Activated CD4-positive, alpha-beta T cell treated with anti-CD3 and anti-CD28 coated beads, Interleukin-2, amount 50 U/mL, for 48 hours (primary cell): ENCODE measurements at places on chromosomes 2 and 18.

DNA sequence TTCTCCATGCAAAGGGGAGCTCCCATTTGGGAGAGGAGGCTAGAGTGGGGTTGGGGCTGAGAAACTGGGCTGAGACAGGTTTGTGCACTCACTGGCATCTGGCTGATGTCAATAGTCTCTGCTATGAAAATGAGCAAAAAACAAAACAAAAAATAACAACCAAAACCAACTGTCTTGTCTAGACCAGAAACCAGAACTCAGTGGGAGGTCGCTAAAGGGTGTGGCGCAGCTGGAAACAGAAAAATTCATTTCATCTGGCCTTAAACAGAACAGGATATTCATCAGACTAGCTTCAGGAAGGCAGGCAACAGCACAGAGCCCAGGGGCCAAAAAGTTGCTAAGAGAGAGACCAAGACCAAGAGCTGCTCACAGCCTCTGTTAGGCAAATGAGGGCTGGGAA is 126.1 kb downstream of the THNSL2 start:
- DNase-seq = no peak

DNA sequence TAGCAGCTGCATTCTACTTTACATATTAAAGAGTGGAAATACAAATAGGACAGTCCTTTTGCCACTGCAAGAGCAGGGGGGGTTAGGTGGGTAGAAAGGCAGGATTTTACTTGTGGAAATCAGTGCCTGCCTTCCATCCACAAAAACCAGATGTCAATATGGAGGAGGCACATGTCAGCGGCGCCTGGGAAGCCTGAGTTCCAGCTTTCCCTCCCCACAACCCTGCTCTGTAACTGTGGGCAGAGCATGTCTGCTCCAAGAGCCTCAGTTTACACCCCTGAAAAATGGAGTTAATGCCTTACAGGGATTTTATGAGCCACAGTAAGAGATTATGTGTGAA is 32.9 kb downstream of the STEAP3 start:
- DNase-seq = no peak

DNA sequence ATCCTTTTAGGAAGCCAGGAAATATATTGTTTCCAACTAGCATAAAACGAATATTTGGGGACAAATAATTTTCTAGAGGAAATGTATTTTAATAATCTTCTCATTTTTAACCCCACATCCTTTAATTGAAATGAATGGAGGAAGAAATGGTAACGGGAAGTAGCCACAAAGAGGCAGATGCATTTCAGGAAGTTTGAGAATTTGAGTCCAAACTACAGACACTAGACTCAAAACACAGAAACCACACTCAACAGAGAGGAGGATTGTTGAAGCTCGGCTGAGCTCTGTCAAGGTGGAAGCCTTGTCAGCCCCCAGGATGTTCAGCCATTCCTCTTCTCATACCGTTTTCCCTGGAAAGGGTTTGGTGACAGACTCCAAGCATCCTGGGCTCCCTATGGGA is 288.5 kb downstream of the NAPG start:
- DNase-seq = no peak

DNA sequence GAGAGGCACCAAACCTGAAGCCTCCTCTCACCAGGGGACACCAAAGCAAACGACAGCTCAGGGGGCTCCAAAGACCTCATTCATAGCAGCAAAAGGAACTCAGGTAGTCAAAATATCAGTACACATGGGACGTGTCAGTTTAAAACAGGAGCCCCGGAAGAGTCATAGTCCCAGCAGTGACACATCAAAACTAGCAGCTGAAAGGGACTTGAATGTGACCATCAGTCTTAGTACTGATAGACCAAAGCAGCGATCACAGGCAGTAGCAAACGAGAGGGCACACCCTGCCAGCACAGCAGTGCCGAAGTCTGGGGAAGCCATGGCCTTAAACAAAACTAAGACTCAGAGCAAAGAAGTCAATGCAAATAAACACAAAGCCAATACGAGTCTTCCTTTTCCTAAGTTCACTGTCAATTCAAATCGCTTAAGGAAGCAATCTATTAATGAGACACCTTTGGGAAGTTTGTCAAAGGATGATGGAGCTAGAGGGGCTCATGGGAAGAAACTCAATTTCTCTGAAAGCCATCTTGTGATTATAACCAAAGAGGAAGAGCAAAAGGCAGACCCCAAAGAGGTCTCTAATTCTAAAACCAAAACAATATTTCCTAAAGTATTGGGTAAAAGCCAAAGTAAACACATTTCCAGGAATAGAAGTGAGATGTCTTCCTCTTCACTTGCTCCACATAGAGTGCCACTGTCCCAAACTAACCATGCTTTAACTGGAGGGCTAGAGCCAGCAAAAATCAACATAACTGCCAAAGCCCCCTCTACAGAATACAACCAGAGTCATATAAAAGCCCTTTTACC is 1.2 kb downstream of the GALNT5 start:
- no peak for DNase-seq

- no peak for DNase-seq
Measured at GRCh38 chr2:42290005-42290404, 71.0 kb downstream of the COX7A2L start.

DNA sequence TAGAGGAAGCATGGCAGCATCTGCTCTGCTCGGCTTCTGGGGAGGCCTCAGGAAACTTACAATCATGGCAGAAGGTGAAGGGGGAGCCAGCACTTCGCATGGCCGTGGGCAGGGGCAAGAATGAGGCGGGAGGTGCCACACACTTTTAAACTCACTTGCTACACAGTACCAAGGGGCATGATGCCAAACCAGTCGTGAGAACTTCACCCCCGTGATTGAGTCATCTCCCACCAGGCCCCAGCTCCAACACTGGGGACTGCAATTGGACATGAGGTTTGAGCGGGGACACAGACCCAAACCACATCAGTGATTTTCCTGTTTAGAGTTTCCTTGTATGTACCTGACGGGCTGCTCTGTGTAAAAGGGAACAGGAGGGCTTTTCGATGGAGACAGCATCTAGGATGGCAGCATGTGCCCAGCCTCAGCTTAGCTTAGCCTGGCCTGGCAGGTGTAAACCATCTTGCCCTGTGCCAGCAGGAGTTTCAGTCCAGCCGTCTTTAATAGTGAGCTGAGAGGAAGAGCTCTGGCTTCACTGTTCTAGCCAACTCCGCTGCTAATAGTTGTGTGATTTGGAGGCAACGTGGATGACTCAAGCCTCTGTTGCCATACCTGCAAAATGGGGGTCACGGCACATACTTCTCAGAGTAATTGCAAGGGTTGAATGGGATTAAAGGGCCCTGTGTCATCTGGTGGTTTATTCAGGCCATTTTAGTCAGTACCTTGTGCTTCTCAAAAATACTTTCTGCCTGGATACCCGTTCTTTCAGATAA is 101.8 kb downstream of the ASAP2 start:
- DNase-seq = no peak

- no peak for DNase-seq
Measured at GRCh38 chr2:169775765-169776164, 22.9 kb upstream of the SSB start.

GRCh38 chr18:13180614-13181375 is 37.8 kb upstream of the LDLRAD4 start:
- DNase-seq = no peak
